ENCODE measurements at places on chromosomes 13 and 19.

DNA sequence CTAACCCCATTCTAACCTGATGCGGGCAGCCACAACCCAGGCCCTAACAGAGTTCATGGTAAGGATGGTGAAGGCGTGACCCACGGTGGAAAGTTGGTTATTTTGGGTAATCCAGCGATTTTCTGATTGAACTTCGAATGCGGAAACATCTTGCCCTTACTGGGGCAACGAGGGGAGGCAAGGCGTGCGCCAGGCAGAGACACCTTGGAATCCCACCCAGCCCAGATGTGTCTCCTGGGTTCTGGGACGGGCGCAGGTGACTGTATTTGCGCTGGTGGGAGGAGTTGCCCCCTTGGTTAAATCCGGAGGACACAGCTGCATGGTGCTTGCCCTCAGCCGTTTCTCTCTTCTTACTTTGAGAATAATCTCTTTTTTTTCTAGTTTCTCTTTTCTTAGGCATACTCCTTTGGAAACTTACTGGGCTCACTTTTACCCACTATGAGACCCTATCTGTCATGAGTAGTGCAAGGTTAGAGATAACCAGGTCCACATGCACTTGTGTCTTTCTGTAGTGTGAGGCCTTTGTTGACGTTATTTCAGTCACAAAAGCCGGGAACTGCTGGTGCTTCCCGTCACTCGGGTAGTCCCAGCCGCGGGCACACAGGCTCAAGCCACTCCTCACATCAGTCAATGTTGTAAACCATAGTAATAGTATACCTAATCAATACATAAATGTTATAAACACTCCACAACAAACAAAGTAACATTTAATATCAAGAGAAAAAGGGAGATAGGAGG lies 81.5 kb downstream of the ATP11A start:
- no peak for DNase-seq

GRCh38 chr19:31171936-31172335 lies 177.3 kb downstream of the TSHZ3 start:
- DNase-seq: no peak

- DNase-seq: no peak
These were observed 18.9 kb upstream of the EPHX3 start for GRCh38 chr19:15251010-15251748.

- DNase-seq: no peak
These were observed 28.3 kb downstream of the NUP58 start for GRCh38 chr13:25329706-25330105.

DNA sequence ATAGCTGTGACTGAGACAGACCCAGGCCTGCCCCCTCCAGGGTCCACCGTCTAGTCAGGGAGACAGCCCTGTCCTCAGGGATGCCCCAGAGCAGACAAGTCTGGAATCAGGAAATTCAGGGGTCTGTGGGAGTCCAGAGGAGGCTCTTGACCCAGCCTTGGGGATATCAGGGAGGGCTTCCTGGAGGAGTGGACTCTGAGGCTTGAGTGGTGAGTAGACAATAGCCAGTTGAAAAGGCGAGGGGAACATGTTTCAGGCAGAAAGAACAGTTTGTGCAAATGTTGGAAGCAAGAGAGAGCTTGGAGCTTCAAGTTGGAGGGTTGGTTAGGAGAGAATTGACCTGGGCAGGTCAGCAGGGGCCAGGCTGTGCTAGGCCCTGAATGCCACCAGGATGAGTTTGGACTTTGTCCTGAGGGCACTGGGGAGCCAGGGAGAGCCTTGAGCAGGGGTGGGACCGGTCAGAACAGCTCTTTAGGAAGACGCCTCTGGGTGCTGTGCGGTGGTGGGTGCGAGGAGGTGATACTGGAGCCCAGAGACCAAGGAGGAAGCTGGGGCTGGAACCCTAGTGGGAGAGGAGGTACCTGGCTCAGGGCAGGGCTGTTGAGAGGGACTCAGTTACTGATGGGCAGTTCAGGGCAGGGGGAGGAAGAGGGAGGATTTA lies 2.7 kb downstream of the CCDC9 start:
- no peak for DNase-seq

GRCh38 chr13:30300596-30300995 lies 6.8 kb downstream of the KATNAL1 start:
- DNase-seq: no peak

GRCh38 chr19:1268226-1269064 lies 687 bp upstream of the CIRBP start:
- no peak for DNase-seq

DNA sequence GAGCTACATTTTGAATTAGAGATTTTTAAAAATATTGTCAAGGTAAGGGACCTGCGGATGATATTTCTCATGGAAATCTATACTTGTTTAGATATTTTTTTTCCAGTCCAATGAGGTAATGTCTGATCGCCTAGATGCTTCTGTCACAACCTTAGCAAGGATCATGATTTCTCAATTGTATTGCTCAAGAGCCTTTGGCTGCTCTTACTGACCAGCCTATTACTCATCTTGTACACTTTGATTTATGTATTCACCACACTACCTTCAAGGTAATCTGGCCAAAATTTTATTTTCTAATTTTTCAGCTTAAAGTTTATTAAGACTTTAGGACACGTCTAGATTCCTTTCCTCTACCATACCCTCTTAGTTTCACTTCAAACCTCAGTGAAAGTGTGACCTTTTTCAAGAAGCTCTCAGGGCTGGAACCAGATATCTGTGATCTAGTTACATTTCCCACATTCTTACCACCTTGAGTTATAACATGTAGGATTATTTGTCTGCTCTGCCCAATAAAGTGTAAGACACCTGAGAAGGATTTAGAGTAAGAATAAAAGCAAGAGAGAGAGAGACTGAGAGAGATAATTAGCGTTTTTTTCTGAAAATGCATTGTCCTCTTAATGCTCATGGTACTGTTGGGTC lies 197.1 kb downstream of the ITGBL1 start:
- no peak for DNase-seq

DNA sequence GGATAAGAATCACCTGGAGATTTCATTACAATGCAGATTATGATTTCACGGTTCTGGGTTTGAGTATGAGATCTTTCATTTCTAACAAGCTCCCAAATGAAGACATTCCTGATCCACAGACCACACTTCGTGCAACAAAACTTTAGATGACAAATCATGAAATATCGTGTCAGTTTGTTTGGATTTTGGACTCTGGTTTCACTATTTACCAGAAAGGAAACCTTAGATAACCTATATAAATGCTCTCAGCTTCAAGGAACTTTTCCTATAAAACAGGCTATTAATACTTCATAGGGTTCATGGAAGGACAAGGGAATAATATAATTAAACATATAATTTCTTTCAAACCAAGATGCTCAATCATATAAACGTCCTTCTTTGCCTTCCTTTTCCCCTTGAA lies 930.5 kb upstream of the SLC10A2 start:
- DNase-seq: no peak

GRCh38 chr19:41327576-41328156 lies 17.7 kb downstream of the CCDC97 start:
- peak; percentile 88 for DNase-seq

GRCh38 chr13:94459116-94459515 lies 20.4 kb downstream of the DCT start:
- no peak for DNase-seq

DNA sequence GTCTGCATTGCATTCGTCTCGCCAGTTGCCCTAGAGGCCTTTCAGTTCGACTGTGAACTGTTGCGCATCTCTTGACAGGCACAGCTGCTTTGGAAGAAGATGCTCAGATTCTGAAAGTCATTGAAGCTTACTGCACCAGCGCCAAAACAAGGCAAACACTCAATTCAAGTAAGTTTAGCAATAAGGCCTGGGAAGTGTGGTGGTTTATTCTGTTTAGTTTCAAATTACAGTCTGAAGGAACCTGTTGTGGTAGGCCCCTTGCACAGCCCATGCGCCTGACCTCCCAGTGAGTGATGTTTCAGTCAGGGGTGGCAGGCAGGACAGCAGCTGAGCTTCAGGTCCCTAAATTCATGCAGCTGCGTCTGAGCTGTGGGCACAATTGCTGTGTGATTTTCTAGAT lies 32.2 kb upstream of the TEX29 start:
- DNase-seq: no peak

- DNase-seq: peak; percentile 81
These were observed 21.4 kb upstream of the ZNF181 start for GRCh38 chr19:34712395-34713261.

GRCh38 chr13:84870190-84870589 lies 929.0 kb downstream of the SLITRK6 start:
- no peak for DNase-seq

- DNase-seq: peak; percentile 2
These were observed 68.4 kb upstream of the ARHGEF7 start for GRCh38 chr13:111046590-111047141.

DNA sequence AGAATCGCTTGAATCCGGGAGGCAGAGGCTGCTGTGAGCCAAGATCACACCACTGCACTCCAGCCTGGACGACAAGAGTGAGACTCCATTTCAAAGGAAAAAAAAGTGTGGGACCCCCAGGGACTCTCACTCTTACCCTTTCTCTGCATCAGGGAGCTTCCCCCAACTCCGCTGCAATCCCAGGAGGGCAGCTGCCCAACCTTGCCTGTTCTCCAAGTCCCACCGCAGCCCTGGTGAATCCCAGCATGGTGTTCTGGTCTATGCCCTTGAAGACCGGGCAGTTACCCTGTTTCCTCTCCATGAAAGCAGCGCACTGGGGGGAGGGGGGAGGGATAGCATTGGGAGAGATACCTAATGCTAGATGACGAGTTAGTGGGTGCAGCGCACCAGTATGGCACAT lies 35.7 kb upstream of the DPRX start:
- no peak for DNase-seq

DNA sequence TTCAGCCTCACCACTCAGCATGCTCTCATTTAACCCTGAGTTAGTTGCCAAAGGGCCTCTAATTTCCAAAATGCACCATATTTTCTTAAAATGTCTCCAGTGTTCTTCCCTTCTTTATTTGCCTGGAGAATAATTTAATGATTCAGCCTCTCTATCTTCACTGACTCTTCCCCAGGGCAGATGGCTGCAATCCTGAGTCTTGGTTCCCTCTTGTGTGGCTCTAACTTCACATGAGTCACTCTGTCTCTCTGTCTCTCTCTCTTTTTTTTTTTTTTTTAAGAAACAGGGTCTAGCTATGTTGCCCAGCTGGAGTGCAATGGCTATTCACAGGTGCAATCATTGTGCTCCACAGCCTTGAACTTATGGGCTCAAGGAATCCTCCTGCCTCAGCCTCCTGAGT lies 251.4 kb downstream of the VWA8 start:
- no peak for DNase-seq

DNA sequence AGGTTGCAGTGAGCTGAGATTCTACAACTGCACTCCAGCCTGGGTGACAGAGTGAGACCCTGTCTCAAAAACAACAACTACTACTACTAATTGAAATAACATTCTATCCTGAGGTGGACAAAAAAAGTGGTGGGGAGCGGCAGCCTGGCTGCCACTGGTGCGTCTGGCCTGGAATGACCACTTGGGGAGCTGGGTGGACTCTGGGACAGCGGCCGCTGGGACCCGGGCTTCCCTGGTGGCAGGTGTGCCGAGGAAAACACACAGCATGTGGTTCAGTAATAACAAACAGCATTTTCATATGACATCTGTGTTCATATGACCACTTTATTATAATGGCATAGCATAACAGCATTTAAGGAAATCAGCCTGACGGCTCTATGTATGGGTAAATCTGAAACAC lies 33.9 kb downstream of the TFDP1 start:
- no peak for DNase-seq

DNA sequence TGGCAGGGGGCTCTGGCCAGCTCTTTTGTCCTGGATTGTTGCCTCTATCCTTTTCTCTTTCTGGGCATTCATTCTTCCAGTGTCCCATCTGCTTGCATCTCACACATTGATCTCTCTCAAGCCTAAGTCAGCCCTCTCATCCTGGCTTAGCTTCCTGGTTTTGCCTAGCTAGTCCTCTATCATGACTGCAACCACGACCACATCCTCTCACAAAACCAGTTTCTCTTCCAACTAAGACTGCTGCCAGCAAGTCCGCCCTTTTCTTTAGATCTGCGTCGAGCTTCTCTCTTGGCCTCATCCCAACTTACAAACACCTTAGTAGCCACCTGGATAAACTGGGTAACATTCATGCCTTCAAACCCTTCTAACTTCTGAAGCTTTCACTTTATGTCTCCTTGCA lies 212.2 kb upstream of the HTR2A start:
- DNase-seq: no peak

GRCh38 chr19:53002479-53002878 lies 11.2 kb upstream of the ERVV-1 start:
- DNase-seq: no peak

GRCh38 chr13:89502286-89502685 lies 1831.1 kb downstream of the SLITRK5 start:
- DNase-seq: no peak

GRCh38 chr19:19217099-19217498 lies 5.3 kb downstream of the NCAN start:
- DNase-seq: no peak

GRCh38 chr13:113187263-113187669 lies 21.2 kb downstream of the PCID2 start:
- DNase-seq: peak; percentile 76

- DNase-seq: no peak
These were observed 5.6 kb upstream of the LRRC63 start for GRCh38 chr13:46206143-46206542.

All from CD4-positive, alpha-beta T cell treated with Interleukin-2 at 100 ng/mL for 4 hours (primary cell).